Activated CD8-positive, alpha-beta memory T cell treated with anti-CD3 and anti-CD28 coated beads for 48 hours (primary cell): ENCODE measurements at places on chromosomes 6 and 20.

DNA sequence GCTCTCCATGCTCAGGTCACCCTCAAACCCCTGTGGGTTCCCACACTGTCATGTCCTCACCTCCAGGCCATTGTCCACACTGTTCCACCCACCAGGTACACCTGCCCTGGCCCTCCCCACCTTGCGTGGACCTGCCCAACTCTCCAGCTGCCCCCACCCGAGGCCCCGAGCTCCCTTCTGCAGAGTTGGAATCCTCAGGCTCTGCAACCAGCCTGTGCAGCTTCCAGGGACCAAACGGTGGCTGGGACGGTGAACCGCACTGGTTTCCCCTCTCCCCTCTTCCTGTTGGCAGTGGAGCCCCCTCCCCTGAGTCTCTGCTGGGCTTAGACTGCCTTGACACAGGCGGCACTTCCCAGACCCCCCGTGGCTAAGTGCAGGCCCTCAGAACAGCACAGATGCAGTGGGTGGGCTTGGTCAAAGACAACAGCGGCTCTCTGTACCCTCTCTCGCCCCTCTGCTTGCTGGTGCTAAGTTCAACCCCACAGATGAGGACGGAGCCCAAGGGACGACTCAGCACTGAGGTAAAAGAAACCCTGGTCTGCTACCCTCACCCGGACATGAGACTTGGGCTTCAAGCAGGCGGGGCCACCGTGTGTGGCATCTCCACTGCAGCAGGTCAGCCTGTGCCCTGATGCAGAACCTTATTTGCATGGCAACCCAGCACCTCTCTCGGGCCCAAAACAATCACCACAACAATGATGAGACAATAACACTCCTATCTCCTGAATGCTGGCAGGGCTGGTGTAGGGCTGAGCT, 11.0 kb downstream of the ZBP1 start:
- DNase-seq = no peak

- DNase-seq = no peak
Observed at GRCh38 chr6:32397252-32397920, 9.6 kb downstream of the BTNL2 start.

- DNase-seq = no peak
Observed at GRCh38 chr20:45873409-45874103, 7.5 kb upstream of the ZSWIM1 start.

- no peak for DNase-seq
Observed at GRCh38 chr6:144481527-144481926, 196.4 kb downstream of the UTRN start.

GRCh38 chr6:45640081-45640491, 262.4 kb upstream of the SUPT3H start:
- DNase-seq = no peak

DNA sequence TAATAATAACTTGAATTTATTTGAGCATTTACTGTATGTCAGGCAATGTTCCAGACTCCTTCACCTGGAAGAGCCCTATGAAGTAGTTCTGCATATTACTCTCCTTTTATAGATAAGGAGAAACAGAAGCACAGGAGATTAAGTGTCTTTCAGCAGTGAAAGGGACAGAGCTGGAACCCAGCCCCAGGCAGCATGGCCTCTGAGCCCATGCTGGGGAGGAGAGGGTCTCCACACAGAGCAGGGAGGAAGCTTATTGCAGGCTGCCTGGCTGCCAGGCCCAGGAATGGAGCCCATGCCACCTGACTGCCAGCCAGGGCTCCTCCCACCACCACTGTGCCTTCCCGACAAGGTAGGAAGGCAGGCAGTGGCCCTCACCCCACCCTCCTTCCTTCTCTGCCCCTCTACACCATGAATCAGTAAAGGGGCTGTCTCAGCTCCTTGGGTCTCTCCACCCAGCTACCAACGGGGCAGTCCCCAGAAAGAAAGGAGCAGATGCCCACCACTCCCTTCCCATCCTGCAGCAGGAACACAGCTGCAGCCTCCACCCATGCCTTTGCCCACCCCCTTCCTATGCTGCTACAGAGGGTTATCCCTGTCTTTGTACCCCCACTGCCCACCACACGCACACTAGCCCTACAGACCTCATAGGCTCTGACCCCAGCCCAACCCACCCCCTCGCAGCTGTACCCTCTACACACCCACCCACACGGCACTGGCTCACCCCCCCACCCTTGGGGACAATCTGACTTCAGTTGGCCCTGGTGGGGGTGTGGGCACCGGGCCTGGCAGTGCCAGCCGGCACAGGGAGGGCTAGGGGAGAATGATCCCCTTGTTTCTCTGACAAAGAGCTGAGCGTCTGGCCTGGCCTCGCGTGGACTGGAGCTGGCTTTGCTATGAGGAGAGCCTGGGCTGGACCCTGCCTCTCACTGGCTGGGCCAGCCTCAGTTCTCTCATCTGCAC, 41.8 kb downstream of the TFEB start:
- no peak for DNase-seq

GRCh38 chr6:37259191-37259590, 1.2 kb upstream of the TMEM217 start:
- no peak for DNase-seq

GRCh38 chr20:16170406-16170971, 402.8 kb downstream of the KIF16B start:
- no peak for DNase-seq

- DNase-seq = no peak
Observed at GRCh38 chr6:146865756-146866379, 267.1 kb downstream of the ADGB start.

DNA sequence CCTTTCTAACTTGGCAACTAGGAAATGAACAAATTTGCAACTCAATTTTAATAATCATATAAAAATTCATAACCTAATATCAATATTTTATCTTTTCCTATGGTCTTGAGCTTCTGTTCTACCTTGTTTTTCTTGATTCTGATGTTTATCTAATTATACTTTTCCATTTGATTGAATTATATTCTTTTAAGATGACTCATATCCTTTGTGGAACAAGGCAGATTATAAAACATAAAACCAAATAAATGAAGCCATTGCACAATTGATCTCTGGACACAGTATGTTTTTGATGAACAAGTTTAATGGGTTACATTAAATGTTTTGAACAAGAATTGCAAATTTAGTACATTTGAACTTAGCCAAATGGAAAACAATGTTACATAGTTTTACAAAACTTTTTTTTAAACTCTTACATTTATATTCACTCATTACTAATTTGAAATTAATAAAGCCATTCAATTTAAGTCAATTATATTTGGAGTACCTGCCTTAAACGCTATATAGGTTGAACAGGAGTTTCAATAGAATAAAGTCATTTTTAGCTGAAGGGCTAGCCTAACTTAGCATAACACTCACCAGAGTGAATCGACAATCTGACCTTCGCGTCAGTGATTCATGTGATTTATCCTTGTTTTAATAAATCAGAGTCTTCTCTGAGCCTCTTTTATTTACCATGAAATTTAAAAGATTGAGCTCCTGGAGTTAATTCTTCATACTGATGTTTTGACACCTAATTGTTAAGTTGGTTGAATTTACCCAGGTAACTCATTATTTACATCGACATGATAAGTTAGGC, 3.8 kb downstream of the NCOA7 start:
- no peak for DNase-seq

DNA sequence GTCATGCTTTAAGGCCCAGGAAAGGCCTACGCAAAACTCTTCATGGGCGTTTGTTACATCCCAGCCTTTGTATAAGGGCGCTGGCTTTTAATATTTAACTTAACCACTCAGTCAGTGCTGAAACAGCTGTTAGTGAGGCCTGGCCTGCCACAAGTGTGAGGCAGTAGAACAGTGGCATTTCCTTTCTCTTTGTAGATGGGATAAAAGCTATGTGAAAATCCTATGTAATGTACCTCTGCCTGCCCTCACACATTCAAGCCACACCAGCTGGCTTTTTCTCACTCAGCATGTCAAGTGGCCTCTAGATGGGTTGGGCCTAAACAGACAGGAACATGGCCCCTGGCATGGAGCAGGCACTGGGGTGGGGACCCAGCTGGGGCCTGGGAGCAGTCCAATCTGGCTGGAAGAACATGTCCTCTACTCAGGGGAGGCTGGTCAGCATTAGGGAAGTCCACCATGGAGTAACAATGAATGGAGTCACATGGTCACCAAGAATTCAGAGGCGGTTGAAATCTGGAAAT, 20.7 kb downstream of the CGA start:
- no peak for DNase-seq

DNA sequence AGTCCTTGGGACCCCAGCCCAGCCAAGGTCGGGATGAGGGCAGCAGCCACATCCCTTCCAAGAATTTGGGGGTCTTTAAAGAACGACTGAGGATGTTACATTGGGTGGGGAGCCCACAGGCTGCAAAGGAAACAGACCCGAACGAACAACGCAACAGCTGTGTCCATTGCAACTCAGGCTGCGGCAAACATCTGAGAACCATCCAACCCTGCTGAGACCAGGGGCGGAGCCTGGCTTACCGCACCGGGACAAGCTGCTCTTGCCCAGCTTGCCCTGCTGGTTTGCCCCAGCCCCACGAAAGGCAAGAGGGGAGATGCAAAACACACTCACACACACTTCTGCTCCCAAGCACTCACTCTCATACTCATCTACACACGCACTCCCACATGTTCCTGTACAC, 21.5 kb upstream of the TAF4 start:
- DNase-seq = no peak

- DNase-seq = no peak
Observed at GRCh38 chr6:145045582-145045981, 689.7 kb downstream of the EPM2A start.

GRCh38 chr6:139764498-139764986, 390.1 kb upstream of the CITED2 start:
- no peak for DNase-seq
